Frontal cortex (tissue), 4 donors: ENCODE measurements at places on chromosomes 7 and 10. TPM values are rescaled to one million over a fixed set of nuclear protein-coding genes. Genes with fewer than 3 reads are reported as not detected.

- DNase-seq: no peak
Observed at GRCh38 chr7:115183431-115184057, 261.6 kb downstream of the MDFIC start.

- DNase-seq: no peak
Observed at GRCh38 chr7:39656415-39656814, 33.0 kb downstream of the RALA start.

The SPDYE3 gene
- not detected for total RNA-seq

The PDE1C gene
- 19.2 TPM for total RNA-seq

DNA sequence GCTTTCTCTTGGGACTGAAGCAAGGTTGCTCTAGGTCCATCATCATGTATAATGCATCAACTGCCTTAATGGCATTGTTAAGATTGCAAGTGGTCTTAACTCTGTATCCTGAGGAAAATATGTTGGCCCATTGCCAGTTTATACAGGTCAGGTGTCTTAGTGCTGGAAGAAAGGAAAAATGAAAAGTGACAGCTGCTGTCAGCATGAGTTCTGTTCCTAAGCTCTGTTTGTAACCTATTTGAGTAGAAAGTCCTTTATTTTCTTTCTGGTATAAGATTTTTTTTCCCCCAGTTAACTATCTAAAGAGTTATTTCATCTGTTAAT is 127.2 kb downstream of the SRI start:
- DNase-seq: no peak

DNA sequence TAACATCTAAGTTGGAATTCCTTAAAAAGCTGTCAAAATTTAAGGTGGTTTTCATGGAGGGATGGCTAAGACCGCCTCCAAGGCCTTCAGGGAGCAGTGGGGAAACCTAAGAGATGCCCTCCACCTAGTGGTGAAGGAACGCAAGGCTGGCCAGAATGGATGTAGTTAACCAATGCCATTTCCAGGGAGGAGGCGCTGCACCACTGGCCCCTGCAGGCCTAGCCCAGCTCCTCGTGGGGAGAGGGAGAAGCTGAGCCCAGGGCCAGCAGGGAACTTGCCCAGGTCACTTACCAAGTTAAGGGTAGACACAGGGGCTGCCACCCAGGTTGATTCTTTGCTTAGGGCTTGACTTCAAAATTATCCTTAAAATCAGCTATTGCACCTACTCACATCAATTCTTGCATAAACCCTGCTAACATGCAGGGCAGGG is 32.0 kb downstream of the FIGNL1 start:
- DNase-seq: peak; percentile 55

DNA sequence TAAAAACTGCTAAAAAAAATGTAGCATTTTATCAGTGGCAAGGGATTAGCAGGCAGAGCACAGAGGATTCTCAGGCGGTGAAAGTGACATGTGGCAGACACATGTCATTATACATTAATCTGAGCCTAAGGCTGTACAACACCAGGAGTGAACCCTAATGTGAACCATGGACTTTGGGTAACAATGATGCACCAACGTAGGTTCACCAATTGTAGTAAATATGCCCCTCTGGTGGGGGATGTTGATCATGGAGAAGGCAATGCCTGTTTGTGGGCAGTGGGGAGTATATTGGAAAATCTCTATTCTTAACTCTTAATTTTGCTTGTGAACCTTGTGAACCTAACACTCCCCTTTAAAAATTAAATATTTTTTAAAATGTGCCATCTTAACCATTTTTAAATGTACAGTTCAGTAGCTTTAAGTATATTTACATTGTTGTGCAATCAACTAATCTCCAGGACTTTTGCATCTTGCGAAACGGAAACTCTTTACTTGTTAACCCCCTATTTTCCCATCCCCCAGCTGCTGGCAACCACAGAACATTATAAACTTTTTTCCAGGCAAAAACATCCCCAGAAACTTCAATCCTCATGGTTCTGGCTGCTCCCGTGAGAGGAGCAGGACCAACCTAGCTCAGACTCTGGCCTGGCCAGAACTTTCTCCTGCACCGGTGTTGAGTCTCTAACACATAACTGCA is 29.9 kb downstream of the LRRC20 start:
- no peak for DNase-seq

The LRRC17 gene
- total RNA-seq: 15.5 TPM

GRCh38 chr7:100211342-100211780 is 8.4 kb upstream of the PVRIG start:
- no peak for DNase-seq

DNA sequence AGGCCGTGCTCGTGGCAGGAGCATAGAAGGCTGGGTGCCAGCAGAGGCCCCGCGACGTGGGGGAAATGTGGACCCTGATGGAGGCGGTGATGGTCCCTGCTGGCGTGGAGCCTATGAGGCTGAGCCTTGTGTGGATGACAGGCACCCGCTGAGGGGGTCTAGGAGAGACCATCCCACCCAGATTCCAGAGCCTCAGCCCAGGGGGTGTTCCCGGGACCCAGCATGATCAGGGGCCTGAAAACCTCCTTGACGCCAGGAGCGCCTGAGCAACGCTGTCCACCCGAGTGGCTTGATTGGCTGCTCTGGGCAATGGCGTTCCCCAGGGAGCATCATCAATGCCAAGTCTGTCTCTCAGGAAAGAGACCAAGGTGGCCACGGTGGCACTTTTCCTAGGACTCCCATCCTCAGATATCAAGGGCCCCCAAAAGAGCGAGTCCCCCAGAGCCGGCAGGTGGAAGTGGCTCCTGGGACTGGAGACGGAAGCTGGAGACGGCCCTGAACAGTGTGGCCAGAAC is 61.1 kb downstream of the PWWP2B start:
- no peak for DNase-seq

- DNase-seq: no peak
Observed at GRCh38 chr7:2111568-2111967, 121.2 kb downstream of the MAD1L1 start.

DNA sequence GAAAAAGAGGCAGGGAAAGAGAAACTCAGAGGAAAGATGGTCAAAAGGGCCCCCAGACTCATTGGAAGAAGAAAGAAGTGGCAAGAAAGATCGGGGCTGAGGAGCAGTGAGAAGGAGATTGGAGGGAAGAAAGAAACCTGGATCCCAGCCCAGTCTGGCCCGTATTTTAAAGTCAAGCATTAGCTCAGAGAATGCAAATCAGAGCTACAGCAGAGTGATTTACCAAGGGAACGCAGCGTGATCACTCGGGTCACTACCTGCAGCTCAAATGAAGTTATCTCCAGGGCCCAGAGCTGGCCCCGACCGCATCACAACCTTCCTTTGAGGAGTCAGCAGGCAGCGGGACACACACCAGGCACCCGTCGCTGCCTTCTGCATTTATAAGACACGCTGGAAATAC is 72.8 kb downstream of the CARD11 start:
- no peak for DNase-seq

DNA sequence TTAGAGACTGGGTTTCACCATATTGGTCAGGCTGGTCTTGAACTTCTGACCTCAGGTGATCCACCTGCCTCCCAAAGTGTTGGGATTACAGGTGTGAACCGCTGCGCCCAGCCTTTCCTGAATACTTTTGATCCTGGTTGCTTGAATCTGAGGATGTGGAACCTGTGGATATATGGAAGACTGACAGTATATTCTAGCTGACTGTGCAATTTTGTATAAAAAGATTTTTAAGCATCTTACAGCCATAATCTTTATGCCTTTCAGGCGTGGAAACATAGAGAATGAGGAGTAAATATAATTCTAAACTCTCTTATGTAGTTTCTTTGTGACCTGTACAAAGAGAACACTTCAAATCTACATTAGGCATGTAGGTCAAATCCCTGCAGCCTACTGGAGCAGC is 16.2 kb downstream of the TSPAN14 start:
- no peak for DNase-seq

The TMEM236 gene
- under 0.01 TPM for total RNA-seq

DNA sequence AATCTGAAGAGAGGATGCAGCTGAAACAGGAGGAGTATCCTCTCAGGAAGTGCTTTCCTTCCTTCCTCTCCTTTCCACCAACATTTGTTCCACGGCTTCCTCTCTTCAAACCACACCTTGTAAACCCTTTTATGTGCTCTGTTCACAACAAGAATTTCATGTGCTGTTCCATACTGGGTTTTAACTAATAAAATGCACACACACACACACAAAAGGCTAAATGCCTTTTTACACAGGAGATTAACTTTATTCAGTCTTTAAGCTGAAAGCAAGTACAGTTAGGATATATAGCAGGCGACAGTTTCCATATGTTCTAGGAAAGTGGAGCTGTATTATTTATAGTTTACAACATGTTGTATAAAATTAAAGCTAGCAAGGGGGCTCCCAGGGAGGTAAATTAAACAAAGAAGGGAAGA is 106.7 kb downstream of the REEP3 start:
- DNase-seq: no peak

The KCNMA1 gene
- 27.3 TPM for total RNA-seq

GRCh38 chr7:20721086-20721810 is 65.4 kb downstream of the SP8 start:
- DNase-seq: no peak

DNA sequence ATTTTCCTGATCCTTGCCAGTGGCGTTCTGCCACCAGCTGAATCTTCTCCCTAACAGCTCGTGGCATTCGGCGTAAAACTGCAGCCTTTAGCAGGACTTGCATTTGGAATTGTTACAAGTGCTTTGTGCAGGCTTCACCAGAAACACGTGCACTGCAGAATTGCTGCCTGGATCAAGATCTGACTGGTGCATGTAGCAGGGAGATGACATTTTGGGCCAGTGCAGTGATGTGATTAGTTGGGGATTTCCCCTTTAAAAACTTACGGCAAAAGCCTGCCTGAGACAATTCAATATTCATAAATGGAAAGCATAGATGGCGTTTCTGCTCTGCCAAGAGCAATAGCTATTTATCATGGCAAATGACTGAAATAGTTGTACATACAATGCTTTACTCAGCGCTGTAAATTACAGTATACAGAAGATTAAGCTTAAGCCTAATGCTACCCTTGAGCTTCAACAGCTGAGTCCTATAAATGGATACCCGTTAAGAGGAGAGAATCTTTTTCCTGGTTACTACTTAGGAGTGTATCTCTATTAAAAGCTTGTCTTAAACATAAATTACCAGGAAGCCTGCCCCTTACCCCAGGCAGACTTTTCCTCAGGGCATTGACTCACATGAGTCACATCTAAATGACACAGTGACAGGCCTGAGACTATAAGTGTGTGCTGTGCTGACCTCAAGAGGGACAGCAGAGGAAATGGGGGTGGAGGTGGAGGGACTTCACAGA is 106.3 kb downstream of the ATXN7L1 start:
- no peak for DNase-seq

GRCh38 chr7:1675036-1675671 is 5.1 kb downstream of the ELFN1 start:
- DNase-seq: no peak

The SLC25A13 gene
- total RNA-seq: 11.4 TPM

The CRYGN gene
- under 0.01 TPM for total RNA-seq

GRCh38 chr10:124906551-124907001 is 35.3 kb upstream of the ZRANB1 start:
- DNase-seq: no peak

GRCh38 chr10:89553064-89553734 is 17.8 kb upstream of the SLC16A12 start:
- DNase-seq: no peak

The TMEM139 gene
- not detected for total RNA-seq

DNA sequence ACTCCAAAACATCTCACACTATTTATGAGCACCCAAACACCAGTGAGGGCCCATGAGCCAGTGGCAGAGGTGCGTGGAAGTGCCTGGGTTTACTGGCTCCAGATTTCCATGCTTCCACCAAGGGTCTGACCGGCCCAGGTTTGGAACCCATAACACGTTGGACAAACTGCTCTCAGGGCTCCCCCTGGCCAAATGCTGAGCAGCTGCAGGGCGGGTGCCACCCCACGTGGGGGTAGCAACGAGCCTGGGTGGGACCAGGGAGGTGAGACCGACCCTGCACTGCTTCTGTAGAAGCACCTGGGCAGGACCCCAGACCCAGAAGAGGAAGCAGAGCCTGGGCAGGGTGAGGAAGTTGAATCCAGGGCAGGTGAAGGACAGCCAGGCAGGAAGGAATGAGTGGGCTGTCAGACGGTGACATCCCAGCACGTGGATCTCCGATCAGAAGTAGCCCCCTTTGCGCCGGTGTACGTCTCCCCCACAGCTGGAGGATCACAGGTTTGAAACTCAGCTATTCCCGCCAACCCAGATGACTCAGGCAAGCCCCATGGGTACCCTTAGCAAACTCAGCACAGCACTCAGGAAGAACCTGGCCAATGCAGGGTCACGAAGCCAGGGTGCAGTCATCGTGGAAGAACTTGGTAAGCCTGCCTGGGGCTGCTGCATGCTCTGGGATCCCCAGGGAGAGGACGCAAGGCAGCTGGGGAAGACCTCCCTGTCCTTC is 100.4 kb upstream of the DDC start:
- DNase-seq: no peak

The HECW1 gene
- 41.6 TPM for total RNA-seq

GRCh38 chr7:149599636-149600206 is 102.1 kb upstream of the ZNF746 start:
- no peak for DNase-seq

DNA sequence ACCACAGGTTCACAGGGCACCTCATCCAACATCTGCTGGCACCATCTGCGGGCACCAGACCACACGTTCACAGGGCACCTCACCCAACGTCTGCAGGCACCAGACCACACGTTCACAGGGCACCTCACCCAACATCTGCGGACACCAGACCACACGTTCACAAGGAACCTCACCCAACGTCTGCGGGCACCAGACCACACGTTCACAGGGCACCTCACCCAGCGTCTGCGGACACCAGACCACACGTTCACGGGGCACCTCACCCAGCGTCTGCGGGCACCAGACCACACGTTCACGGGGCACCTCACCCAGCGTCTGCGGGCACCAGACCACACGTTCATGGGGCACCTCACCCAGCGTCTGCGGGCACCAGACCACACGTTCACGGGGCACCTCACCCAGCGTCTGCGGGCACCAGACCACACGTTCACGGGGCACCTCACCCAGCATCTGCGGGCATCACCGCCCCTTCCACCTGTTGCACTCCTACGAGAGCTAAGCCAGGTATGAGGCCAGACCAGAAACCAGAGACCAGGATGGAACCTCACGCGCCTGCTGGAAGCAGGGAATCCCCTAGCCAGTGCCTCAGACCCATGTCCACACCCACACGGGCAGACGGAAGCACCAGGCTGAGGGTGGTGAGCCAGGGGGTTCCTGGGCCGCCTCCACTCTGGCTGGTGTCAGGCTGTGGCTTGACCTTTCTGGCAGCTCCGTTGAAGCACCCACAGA is 182.8 kb downstream of the MAD1L1 start:
- DNase-seq: no peak

DNA sequence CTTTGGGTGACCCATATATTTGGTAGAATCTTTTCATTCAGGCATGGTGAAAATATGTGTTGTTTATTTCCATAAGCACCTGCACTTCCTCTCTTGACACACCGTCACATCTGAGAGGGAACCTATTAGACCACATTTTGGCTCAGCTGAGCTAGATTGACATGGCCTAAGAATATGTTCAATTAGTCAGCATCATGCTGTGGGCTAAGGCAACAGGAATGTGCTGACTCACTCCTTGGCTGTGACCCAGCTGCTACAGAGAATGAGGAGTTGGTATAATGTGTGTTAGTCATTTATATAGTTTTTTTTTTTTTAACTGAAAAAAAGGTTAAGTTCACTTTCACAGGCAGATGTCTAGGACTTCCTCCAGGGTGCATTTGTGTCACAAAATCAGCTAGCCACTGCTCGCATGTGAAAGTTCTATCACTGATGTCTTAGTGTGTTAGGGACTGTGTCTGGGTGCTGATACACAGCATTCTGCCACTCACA is 180.6 kb downstream of the SEMA3E start:
- DNase-seq: peak; percentile 41

GRCh38 chr7:7565746-7566650 is 686 bp upstream of the MIOS start:
- no peak for DNase-seq

The VIPR2 gene
- 0.41 TPM for total RNA-seq
